ENCODE measurements at places on chromosomes 2 and 18. TPM values are rescaled to one million over a fixed set of nuclear protein-coding genes. Genes with fewer than 3 reads are reported as not detected.

- DNase-seq: no peak
Measured at GRCh38 chr2:237708065-237708398, 80.6 kb downstream of the LRRFIP1 start.

MAP2 gene
- 0.21 TPM for total RNA-seq

GRCh38 chr2:195677884-195678283, 20.9 kb downstream of the SLC39A10 start:
- DNase-seq: no peak

PMAIP1 gene
- total RNA-seq: 24.2 TPM

GRCh38 chr18:79069717-79070151, 540 bp downstream of the ATP9B start:
- no peak for DNase-seq

DNA sequence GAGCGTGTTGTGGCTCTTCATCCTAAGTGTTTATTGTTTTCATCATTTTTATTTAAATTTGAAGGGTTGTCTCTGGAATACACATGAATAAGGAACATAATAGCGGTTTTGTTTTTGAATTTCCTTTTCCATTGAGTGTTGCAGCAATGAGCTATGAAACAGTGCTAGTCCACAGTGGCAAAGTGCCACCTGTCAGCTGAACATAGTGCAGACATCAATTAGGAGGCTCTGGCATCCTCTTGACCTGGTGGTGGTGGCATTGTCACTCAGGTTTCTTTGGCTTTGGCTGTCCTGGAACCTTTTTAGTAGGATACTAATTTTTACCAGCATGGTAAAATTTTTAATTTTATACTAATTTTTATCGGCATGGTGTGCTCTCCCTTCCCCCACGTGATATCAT, 63.2 kb downstream of the UGGT1 start:
- no peak for DNase-seq

EFEMP1 gene
- 283 TPM for total RNA-seq

GRCh38 chr2:241334813-241335212, 19.1 kb downstream of the SEPTIN2 start:
- no peak for DNase-seq

ANKRD30B gene
- not detected for total RNA-seq

GRCh38 chr2:9655441-9656269, 24.9 kb upstream of the YWHAQ start:
- peak; percentile 86 for DNase-seq

- no peak for DNase-seq
Measured at GRCh38 chr2:58045580-58046334, 849 bp upstream of the VRK2 start.

- no peak for DNase-seq
Measured at GRCh38 chr18:3062798-3063680, 50.1 kb upstream of the LPIN2 start.

CACNB4 gene
- total RNA-seq: not detected

GRCh38 chr18:71998547-71999097, 545.5 kb downstream of the CBLN2 start:
- DNase-seq: no peak

DNA sequence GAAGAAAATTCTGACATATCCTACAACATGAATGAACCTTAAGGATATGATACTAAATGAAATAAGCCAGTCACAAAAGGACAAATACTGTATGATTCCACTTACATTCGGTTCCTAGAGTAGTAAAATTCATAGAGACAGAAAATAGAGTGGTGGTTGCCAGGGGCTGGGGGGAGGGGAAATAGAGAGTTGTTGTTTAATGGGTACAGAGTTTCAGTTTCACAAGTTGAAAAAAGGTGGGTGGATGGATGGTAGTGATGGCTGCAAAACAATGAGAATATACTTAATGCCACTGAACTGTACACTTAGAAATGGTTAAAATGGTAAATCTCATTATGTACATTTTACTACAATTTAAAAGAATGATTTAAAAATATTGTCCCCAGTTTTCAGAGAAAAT, 53.3 kb upstream of the NFU1 start:
- DNase-seq: no peak

- peak; percentile 72 for DNase-seq
Measured at GRCh38 chr2:119292226-119292625, 68.6 kb downstream of the STEAP3 start.
